ENCODE measurements at places on chromosomes 5 and 9.

DNA sequence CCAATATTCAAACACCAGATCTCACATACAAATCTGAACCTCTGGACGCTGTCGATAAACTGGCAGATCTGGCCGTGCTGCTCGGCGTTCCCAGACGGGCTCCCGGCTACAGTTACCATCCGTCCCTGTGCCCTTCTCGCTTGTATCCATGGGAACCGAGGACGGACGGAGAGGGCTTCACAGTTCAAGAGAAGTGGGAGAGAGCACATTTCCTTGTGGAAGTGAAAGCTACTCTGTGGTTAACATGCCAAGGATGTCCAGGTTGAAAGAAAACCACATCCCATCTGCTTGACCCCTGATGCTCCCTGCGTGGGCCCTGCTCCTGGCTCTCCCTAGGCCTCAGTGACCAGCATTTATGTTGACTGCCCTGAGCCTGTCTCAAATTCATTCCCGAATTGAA is 6.3 kb upstream of the DBN1 start:
- no peak for DNase-seq

- DNase-seq, result peak; percentile 10
Observed at GRCh38 chr5:82513738-82514137, 235.6 kb upstream of the RPS23 start.

- no peak for DNase-seq
Observed at GRCh38 chr5:1330146-1330846, 14.6 kb downstream of the CLPTM1L start.

DNA sequence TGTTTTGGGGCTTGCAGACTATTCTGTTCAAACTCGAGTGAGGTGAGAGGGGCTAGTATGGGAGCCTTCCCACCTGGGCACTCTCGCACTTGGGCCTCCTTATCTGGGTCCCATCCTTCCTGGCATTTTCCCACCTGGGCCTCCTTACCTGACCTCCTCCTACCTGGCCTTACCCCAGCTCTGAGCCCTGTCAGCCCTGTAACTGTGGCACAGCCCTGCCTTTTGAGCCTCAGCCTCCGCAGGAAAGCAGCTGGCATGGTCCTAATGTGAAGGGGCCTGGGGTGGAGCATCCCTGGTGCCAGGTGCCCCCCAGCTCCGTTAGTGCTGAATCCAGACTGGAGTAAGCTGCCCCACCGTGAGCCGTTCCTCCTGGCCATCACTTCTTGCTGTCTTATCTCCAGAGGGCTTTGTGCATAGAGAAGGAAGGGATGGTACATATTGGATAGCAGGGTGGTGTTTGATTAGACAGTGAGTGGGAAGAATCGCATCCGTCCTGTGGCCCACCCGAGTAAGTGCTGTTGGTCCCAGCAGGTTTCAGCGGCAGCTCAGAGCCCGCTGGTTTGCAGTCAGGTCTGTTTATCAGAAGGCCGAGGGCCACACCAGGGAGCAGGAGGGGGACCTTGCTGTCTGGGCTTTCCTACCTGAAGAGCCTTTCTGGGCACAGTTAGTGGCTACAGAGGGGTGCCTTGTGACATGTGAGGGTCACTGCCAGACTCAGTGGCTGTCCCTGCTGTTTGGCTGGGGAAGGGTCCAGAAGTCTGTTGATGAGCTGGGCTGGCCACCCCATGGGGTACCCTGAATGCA is 76.5 kb downstream of the WNK2 start:
- no peak for DNase-seq

GRCh38 chr9:13898957-13899356 is 415.0 kb downstream of the NFIB start:
- DNase-seq, result no peak

GRCh38 chr5:142692321-142692894 is 6.5 kb upstream of the FGF1 start:
- DNase-seq, result no peak

DNA sequence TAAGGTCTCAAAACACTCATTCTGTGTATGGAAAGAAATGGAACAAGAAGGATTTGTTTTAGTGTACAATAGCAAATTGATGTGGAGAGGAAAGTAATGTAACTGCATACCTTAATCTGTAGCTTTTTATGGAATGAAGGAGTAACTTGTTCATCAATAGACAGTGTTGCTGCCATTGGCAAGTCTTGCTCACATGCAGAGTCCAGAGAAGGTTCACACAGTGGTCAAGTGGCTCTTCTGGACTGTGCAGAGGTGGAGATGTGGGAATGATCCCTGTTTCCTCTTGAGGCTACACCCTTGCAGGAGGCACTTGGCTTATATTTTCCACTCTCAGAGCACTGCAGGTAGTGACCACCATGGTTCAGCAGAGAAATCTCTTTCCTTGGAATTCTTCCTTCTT is 132.9 kb upstream of the ANKH start:
- DNase-seq, result no peak

GRCh38 chr9:110700953-110701352 is 32.4 kb downstream of the MUSK start:
- DNase-seq, result no peak

- no peak for DNase-seq
Observed at GRCh38 chr5:61702784-61703183, 370.7 kb downstream of the ZSWIM6 start.

- DNase-seq, result no peak
Observed at GRCh38 chr5:172178991-172179989, 8.7 kb downstream of the STK10 start.

DNA sequence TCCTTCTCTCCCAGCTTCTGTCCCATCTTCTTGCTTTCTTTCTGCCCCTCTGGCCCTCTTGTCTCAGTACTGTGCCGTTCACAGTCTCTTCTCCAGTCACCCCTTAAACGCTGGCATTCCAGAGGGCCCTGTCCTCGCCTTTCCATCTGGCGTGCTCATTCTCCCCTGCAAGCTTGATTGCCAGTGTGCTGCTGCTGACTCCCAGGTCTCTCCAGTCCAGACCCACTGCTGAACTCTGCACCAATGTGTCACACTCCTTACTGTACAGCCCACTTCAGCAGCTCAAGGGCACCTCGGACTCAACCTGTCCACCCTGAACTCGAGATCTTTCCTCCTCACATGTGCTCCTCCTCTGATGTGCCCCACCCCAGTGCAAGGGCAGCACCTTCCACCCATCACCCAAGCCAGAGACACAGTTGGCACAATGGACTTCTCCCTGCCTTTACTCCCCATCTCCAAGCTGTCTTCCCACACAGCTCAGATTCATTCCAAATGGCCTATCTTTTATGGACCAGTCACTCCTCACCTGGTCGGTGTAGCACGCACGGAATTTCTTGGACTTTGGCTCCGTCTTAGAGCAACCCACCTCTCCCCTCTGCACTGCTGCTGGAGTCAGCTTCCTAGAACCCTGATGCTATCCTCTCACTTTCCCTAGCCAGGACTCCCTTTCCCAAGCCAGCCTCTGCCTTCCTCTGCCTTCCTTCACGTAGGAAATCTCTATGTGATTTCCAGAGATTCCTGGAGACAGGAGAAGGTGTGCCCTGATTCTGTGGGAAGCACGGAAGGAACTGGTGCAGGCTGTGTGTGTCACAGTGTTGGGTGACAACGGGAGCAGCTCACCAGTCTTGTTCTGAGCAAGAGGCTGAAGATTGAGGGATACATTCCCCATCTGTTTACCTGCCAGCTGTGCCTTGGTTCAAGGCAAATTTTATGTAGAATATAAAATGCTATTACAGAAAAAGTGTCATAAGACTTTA is 26.0 kb upstream of the SLC2A8 start:
- no peak for DNase-seq

DNA sequence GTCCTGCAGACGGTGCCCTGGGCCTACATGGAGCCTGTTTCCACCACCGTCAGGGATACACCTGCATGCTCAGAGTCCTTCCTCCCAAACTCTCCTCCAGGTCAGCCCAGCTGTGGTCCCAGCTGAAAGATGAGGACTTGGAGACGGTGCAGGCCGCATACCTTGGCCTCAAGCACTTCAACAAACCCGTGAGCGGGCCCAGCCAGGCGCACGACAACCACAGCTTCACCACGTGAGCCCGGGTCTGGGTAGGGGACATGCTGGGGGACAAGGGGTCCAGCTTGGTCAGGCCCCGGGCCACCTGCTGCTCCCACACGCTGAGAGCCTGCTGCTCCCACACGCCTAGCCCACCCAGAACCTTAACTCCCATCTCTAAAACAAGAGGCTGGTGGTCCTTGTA is 16.6 kb upstream of the CARD19 start:
- no peak for DNase-seq

- DNase-seq, result no peak
Observed at GRCh38 chr9:124726886-124727285, 44.2 kb downstream of the NR6A1 start.

DNA sequence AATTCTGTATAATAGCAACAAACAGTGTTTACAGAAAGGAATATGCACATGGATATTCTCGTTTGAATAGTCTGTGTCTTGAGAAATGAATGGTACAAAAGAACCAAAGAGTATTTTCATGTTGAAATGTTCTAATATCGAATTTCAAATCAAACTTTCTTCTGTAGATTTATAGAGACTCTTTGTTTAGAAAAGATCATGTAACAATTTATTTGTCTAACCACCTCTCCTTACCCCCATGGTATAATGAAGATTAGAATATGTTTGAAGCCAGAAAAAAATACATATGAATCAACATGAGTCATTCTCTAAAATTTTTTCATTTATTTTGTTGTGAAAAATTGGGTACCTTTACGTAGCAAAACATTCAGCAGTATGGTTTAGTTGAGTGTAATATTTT is 285.6 kb downstream of the PRR16 start:
- DNase-seq, result no peak

DNA sequence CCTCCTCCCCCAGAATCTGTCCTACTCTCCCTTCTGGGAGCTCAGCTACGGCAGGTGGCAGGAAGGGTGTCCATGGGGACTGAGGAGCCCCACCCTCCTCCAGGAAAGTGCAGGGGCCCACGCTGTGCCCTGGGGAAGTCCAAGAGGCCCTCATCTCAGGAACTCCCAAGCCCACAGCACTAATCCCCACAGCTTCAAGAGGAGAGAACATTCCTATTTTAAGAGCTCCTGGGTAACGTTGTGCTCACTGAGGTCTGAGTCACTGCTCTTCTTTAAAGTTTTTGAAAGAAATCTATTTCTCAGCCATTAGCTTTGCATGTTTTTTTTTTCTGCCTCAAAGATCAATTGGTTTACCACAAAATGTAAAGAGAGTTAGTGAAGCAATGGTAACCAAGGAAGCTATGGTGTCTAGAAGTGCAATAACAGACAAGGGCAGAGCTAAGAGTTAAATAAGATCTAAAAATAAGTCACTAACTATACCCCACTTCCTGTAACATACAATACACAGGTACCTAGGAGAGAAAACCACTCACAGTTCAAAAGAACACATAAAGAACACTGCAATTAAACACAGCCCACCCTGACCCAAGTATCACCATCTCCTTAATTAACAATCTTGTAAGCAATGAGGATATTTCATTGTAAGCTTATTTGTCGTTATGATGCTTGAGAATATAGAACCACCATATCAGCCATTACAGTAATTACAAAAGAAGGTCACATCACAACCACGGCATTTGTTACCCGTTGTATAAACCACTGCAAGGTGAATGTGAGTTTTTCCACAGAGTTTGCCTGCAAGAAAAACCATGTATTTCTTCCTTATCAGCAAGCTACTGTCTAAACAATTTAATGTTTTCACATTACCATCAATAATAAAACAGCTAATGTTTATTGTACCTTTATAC is 382.3 kb upstream of the SLC30A5 start:
- DNase-seq, result no peak

- no peak for DNase-seq
Observed at GRCh38 chr5:94243612-94244011, 374.8 kb downstream of the KIAA0825 start.

- DNase-seq, result no peak
Observed at GRCh38 chr5:4093236-4093635, 497.6 kb downstream of the IRX1 start.

- DNase-seq, result no peak
Observed at GRCh38 chr5:42228279-42228678, 195.0 kb upstream of the GHR start.

GRCh38 chr5:80010754-80011392 is 19.8 kb upstream of the MTX3 start:
- no peak for DNase-seq

GRCh38 chr9:112836394-112836793 is 54.3 kb downstream of the SLC46A2 start:
- DNase-seq, result no peak

DNA sequence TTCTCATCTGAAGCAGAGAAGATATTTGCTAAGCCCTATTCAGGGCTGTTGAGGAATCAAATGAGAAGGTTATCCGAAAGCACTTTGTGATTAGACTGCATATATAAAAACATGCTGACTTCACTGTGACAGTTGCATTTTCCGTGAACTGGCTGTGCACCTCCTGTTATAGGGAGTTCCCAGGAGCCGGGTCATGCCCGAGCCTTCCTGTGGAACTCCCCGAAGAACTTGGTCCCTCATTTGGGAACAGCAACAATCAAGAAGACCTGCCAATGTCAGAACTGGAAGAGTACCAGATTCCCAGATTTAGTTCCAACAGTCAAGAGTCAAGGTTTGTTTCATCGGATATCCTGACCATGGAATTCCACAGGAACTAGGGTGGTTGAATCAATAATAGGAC is 130.4 kb upstream of the RAI14 start:
- DNase-seq, result no peak

DNA sequence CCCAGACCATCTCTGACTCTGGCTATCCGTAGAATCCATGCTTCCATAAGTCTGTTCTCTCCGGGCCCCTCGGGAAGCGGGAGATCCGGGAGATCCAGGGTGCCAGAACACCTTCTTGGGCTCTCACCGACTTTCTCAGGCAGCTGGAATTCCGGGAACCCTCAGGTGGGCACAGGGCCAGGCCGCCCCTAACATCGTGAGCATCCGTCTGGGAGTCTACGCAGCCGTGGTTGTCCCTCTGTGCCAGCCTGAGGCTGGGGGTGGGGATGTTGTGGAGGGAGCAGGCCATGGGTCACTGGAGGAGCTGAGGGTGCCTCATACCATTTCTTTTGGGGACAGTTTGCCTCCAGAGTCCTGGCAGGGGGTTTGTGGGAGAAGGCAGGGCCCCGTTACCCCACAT is 92.3 kb upstream of the COL5A1 start:
- DNase-seq, result no peak

DNA sequence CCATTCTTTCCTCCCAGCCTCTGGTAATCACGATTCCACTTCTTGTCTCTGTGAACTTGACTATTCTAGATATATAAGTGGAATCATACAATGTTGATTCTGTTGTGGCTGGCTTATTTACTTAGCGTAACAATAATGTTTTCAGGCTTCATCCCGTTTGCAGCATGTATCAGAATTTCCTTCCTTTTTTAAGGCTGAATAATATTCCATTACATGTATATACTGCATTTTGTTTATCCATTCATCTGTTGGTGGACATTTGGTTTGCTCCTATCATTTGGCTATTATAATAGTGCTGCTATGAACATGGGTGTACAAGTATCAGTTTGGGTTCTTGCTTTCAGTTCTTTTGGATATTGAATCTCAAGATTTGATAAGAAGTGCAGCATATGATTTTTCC is 239.7 kb upstream of the ZNF608 start:
- no peak for DNase-seq

DNA sequence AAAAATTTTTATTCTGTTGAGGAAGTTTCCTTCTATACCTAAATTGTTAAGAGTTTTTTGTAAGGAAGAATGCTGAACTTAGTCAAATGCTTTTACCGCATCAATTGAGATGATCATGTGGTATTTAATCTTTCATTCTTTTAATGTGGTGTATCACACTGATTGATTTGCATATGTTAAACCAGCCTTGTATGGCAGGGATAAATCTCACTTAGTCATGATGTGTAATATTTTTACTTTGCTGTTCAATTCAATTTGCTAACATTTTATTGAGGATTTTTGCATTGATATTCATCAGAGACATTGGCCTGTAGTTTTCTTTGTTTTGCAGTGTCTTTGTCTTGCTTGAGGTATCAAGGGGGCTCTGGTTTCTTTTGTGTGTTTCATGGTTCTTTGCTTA is 125.3 kb upstream of the MEF2C start:
- DNase-seq, result no peak

- no peak for DNase-seq
Observed at GRCh38 chr9:89309166-89309565, 1.8 kb upstream of the CKS2 start.

Measured in NCI-H1092 (cell line).